MV-4-11 (cell line): ENCODE measurements at places on chromosomes 5 and 9.

GRCh38 chr5:140633501-140633900 lies 526 bp upstream of the CD14 start:
- peak; percentile 59 for DNase-seq

DNA sequence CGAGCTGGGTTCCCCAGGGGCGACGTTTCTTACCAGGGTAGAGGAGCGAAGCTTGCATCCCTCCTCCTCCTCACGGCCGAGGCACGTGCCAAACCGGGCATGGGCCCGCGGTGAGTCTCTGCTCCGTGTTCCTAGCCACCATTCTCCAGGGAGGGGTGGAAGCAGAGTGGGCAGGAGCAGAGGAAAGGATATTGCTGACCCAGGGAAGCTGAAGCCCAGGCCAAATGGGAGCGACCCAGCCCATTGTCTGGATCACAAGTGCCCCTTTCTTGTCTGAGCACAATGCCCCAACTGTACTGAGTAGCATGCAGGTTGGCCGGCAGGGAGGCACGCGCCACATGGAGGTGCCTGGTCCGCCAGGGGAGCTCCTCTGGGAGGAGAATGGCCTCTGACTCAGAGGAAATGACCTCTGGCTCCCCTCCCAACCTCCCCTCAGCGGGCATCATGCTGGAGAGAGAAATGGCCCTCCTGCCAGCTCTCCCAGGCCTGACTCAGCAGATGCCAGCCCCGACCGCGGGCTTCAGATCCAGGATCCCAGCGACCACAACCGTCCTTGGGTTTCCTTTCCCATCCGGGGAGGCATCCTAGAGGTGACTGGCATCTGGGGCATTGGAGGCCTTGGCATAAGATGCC lies 1.1 kb downstream of the PRR7 start:
- no peak for DNase-seq

DNA sequence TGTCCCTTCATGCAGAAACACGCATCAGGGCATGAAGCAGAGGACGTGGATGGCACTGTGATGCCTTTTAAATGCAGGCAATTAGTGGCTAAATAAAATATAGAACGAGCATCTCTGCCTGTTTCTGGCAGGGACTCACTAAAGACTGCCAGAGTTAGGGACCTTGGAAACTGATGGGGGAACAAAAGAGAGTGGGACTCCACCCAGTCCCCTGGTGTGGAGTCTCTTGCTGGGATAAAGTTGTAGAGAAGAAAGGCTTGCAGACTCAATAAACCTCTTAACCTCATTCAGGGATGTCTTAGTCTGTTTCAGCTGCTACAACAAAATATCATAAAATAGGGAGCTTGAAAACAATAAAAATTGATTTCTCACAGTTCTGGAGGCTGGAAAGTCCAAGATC lies 87.6 kb upstream of the ARAP3 start:
- DNase-seq: no peak

- DNase-seq: no peak
These were observed 699.0 kb upstream of the ARRDC3 start for GRCh38 chr5:92081958-92082712.

DNA sequence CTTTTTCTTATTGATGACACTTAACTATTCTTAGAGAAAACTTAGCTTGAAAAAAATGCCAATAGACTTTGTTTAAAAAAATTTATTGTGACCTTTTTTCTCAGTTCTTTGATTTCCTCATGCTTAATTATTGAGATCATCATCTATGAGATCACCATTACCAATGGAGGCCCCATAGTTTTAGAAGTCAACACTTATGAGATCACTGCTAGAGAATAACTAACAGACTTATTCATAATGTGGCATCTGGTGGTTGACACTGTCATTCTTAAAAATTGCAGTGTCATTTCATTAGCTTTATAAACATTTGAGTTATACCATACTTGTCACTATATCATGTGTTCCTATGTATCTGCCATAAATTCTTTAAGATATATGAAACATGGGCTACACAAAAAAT lies 14.9 kb upstream of the FEM1C start:
- no peak for DNase-seq

DNA sequence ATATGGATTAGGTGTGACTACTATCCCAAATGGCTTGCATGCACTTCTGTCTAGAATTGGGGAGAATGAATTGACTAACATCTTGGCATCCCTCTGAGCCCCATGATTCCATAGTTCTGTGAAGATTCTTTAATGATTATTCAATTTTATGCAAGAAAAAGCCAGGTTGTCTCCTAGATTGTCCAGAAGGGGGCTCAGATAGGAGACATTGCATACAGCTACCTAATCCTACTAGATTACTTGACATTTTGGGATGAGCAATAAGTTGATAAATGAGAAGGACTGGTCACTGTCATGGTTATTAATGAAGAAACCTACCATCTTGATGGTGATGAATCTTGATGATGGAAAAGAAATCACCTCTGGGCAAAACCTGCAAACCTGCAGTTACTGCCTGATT lies 117.0 kb downstream of the CARTPT start:
- no peak for DNase-seq

GRCh38 chr9:115668521-115668920 lies 485.1 kb upstream of the PAPPA start:
- DNase-seq: no peak

- no peak for DNase-seq
These were observed 537.1 kb upstream of the CDH18 start for GRCh38 chr5:20524991-20525529.

- DNase-seq: no peak
These were observed 28.1 kb downstream of the NTRK2 start for GRCh38 chr9:84697509-84698114.

DNA sequence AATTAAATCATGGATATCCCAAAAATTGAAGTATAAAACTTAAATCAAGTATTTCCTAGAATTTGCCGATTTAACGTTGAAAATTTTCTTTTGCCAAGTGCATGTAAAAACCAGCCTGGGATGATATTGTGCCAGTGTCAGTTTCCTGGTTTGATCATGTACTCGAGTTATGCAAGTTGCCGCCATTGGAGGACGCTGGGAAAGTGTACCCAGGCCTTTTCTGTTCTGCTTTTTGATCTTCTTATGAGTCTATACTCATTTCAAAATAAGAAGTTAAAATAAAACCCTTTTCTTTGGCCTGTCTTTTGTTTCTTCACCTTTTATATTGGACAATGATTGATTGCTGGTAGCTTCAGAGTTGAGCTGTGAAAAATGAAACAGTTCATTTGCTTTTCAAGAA lies 93.1 kb upstream of the NFIL3 start:
- peak; percentile 95 for DNase-seq

DNA sequence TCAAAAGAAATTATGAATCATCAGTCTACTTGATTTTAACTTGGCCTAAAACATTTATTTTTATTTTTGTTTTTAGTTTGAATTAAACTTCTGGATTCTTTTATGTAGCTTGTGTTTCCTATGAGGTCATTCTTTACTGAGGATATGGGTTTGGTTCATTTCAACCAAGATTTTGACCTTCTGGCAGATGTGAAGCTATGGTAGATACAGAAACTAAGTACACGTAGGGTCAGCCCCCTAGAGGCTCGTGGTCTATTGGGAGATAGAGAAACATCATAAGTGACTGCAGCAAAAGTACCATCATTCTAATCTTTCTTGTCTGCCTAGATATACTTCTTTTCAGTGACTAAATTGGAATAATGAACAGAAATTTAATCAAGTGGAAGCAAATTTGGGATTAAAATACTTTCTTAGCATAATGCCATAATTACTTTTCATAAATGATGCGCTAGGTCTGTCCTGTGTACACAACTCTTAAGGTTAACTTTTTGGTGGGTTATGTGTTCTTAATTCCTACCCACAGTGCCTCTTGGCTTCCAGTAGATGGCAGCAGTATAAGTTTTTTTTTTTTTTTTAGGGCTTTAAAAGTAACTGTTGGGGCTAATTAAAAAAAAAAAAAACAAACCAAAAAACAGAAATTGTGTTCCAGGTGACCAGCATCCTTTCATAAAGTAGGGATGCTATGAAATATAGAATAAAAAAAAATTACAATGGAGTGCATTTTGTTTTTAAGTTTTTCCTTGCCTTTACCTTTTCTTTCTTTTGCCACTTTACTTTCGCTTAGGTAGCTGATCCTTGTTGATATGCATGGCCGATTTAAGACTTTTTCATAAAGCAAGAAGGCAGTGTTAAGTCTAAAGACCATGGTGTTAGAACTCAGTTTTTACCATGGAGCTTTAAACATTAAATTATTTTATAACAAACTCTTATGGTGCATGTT lies 49.9 kb downstream of the LRRTM2 start:
- DNase-seq: peak; percentile 10

GRCh38 chr5:173236531-173237142 lies 1.6 kb upstream of the NKX2-5 start:
- DNase-seq: no peak

GRCh38 chr9:4290427-4290837 lies 9.4 kb downstream of the GLIS3 start:
- DNase-seq: no peak

DNA sequence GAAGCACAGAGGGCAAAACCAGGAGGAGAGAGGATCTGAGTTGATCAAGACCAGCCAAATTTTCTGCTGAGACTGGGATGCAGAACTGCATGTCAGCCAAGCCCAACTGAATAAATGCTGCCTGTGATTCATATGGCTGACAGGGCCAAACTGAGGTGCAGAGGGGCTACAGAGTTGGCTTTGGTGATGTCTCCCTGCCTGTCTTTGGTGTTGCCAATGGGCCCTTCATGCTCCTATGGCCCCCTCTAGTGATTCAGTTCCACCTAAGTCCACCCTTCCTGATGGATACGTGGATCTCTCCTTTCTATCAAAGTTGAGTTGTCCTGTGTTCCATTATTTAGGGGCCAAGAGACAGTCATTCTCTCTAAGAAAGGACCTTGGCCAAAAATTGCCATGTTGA lies 163.6 kb upstream of the TLE4 start:
- no peak for DNase-seq

- DNase-seq: no peak
These were observed 13.0 kb upstream of the RAD23B start for GRCh38 chr9:107270082-107270481.

- no peak for DNase-seq
These were observed 7.0 kb upstream of the SPOUT1 start for GRCh38 chr9:128836509-128837145.

DNA sequence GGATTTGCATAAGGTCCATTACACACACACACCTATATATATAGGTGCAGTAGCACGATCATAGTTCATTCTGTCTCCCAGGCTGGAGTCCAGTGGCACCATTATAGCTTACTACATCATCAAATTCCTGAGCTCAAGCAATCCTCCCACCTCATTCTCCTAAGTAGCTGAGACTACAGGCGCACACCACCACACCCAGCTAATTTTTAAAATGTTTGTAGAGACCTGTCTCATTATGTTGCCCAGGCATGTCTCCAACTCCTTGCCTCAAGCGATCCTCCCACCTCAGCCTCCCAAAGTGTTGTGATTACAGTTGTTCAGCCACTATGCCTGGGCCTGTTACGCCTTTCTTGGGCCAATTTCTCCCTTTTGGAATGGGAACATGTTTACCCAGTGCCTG lies 39.7 kb downstream of the DNAJB5 start:
- no peak for DNase-seq

DNA sequence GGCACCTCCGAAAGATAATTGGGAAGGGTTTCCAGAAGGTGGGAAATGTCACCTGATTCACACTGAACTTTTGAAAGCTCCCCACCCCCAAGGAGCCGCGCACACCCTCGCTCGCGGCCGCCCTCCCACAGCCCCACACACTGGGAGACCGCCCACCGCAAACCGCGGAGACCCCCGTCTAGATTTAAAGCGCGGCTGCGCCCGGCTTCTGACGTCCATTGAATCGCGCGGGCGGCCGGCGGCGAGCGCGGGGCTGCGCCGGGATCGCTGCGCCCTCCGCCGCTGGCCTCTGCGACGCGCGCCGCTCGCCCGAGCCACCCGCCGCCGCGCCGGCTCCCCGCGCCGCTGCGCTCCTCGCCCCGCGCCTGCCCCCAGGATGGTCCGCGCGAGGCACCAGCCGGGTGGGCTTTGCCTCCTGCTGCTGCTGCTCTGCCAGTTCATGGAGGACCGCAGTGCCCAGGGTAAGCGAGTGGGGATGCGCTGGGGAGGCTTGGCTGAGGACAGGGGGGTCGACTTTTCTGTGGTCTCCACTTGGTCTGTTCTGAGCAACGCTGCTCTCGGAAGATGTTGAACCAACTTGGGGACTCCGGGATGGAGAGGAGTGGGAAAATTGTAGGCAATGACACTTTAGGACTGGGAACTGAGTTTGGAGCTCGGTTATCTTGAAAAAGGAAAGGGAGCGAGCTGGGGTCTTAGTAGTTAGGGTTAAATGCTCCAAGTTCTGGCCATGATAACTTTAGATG lies at the start of gene FST:
Gene FST, plus strand, starts transcription at position 214 of the 743 bp plus-strand sequence. Its CDS starts 163 bp downstream, at position 377.
- no peak for DNase-seq

DNA sequence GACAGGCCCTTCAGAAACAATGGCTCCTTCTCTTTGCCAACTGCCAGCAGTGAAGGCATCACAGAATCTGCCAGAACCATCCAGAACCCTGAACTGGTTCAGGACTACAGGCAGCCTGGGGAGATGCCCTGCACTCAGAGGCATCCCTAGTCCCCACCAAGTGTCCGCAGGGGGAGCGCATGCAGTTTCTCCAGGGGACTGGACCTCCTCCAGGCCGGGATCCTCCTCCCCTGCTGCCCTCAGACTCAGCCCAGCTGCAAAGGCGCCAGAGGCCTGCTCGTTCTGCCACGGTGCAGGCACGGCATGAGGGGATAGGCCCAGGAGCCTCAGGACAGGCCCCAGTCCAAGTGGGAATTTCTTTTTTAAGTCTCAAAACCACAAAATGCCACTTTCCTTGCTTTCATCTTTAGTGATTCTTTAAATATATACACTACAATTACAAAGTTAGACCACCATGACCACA lies 72.0 kb downstream of the SEMA4D start:
- DNase-seq: no peak

DNA sequence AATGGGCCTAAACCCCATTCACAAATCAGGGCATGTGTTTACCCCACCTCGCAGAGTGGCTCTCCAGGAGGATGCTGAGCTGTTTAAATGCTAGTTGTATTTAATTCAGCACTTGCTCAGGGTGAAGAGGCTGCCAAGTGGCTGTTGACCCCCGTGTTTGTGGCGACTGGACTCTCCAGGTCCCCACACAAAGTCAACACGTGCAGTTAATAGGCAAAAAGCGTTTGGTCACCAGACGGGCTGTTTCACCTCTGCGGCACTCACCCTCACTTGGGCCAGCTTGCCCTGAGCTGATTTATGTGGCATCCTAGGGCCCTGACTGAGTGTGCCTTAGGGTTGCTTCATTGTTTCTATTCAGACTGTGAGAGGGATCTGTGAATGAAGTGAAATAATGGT lies 152.3 kb downstream of the GAS1 start:
- no peak for DNase-seq

GRCh38 chr5:136103118-136103517 lies 29.5 kb upstream of the SMAD5 start:
- DNase-seq: no peak

GRCh38 chr9:136921307-136921706 lies 23.2 kb downstream of the FBXW5 start:
- no peak for DNase-seq

DNA sequence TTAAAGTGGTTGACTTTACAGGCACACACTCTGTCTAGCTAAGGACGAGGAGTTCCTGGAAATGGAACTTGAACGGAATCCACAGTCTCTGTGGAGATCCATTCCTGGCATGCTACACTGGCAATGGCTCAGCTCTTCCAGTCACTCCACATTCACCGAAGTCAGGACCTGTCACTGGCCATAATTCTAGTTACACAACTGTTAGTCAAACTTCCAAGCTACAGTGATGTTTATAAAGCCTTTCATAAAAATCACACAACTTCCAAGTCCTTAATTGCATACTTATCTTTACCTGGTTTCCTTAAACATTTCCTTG lies 15.7 kb downstream of the CDC14B start:
- DNase-seq: no peak

- peak; percentile 60 for DNase-seq
These were observed 5.4 kb upstream of the CLK4 start for GRCh38 chr5:178632285-178632684.

GRCh38 chr5:50559955-50560354 lies 106.5 kb upstream of the PARP8 start:
- peak; percentile 81 for DNase-seq
